ENCODE measurements at places on chromosomes 11 and 22. TPM values are rescaled to one million over a fixed set of nuclear protein-coding genes. Genes with fewer than 3 reads are reported as not detected.
A peak's percentile ranks its signal among the peaks of the same experiment; 100 is the strongest.

The MYH9 gene
- polyA plus RNA-seq = 156 TPM

- DNase-seq = no peak
Measured at GRCh38 chr11:7437696-7438095, 47.6 kb upstream of the OLFML1 start.

DNA sequence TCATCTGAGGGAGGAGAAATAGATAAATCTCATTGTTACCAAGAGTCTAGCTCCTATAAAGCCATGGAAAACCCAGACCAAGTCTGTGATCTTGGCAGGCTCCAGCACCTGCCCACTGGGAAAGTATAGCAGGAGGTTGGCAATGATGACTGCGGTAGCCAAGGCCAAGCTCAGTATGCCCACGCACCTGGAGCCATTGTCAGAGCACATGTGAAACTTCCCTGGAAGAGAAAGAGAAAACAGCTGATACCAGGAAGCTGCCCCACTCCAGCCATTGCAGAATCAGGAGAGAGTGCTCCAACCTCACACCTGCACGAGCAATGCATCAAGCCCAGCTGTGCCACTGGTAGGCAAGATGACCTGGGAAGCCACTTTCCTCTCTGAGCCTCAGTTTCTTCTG is 62.2 kb upstream of the HEPHL1 start:
- no peak for DNase-seq

The CCDC87 gene
- polyA plus RNA-seq = 0.09 TPM

The FAM180B gene
- polyA plus RNA-seq = not detected

GRCh38 chr11:44774108-44774507 is 47.3 kb downstream of the TSPAN18 start:
- DNase-seq = no peak

GRCh38 chr22:26097840-26098239 is 71.4 kb upstream of the SEZ6L start:
- no peak for DNase-seq

The MYEOV gene
- polyA plus RNA-seq = 2.4 TPM

GRCh38 chr22:46750530-46750800 is 12.0 kb upstream of the TBC1D22A start:
- DNase-seq = no peak

The MCHR1 gene
- 0.39 TPM for polyA plus RNA-seq

DNA sequence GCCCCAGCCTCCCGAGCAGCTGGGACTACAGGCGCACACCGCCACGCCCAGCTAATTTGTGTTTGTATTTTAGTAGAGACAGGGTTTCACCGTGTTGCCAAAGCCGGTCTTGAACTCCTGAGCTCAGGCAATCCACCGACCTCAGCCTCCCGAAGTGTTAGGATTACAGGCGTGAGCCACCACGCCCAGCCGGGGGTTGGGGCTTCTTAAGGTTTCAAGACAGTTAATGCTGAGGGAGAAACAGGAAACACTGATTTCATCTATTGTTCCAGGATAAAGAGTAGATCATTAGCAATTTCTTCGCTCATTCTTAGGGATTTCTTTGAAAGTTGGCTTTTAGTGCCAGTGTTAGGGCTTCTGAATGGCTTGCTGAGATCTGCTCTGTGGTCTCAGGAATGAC is 21.2 kb upstream of the CLMP start:
- DNase-seq = no peak

The GAL gene
- 3.8 TPM for polyA plus RNA-seq

DNA sequence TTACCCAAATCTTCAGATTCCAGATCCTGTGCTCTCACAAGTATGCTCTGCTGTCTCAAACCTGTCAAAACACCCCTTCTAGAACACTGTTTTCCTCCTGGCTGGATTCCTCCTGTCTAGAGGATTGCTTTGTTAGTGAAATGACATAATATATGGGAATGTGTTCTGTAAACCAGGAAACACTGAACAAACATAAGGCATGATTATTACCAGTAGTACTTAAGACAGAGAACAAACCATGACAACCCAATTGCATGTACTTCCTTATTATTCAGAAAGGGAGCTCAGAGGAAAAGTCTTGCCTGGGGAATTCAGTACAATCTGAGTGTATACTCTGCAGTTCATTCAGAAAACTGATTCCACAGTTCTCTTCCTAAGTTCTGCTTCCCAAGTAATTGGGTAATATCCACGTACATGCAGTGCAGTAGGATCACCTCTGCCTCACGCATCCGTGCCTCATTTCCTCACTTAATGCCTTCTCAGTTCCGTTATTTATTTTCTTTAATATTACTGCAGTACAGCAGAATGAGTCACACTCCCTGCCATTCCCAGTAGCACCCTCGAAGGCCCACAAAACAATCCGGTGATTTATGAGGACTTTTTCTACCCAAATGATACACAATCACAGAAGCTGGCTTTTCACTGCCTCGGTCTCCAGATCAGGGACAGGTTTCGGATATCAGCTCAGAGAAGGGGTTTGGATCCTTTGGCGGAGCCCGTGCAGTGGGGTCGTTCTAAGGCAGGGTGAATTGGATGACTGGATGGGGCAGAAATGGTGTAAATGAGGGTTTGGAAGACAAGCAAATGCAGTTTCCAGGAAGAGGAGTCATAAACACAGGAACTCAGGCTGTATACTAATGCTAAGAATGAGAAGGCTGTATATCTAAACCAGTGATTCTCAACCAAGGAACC is 896.9 kb downstream of the KCNA4 start:
- DNase-seq = peak; percentile 26

DNA sequence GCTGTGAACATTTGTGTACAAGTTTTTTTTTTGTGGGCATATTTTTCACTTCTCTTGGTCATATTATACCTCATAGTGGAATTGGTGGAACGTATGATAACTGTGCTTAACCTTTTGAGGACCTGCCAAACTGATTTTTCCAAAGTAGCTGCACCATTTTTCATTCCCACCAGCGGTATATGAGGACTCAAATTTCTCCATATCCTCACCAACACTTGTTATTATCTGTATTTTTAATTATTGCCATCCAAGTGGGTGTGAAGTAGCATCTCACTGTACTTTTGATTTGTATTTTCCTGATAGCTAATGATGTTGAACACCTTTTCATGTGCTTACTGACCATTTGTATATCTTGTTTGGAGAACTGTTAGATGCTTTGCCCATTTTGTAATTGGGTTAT is 47.8 kb downstream of the CCDC15 start:
- DNase-seq = no peak

- peak; percentile 35 for DNase-seq
Measured at GRCh38 chr11:44877571-44878497, 72.8 kb downstream of the TP53I11 start.

- peak; percentile 30 for DNase-seq
Measured at GRCh38 chr22:27546157-27546935, 255.2 kb downstream of the MN1 start.

DNA sequence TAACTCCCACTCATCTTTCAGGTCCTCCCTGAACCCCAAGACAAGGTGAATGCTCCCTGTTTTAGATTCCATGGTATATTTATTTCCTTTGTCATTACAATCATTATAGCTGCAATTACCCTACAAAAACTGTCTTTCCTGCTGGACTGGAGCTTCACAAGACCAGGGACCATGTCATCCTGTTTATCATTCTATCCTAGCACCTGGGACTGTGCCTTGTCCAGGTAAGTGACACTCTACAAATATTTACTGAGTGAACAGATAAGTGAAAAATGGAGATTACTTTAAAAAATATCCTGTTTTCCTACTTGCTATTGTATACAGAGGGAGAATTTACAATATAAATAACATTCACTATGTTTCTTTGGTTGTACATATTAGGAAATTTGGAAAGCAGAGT is 22.5 kb upstream of the ELF5 start:
- no peak for DNase-seq

GRCh38 chr22:32031466-32031865 is 11.6 kb upstream of the SLC5A1 start:
- no peak for DNase-seq

GRCh38 chr11:93844568-93844967 is 5.8 kb downstream of the VSTM5 start:
- DNase-seq = no peak

DNA sequence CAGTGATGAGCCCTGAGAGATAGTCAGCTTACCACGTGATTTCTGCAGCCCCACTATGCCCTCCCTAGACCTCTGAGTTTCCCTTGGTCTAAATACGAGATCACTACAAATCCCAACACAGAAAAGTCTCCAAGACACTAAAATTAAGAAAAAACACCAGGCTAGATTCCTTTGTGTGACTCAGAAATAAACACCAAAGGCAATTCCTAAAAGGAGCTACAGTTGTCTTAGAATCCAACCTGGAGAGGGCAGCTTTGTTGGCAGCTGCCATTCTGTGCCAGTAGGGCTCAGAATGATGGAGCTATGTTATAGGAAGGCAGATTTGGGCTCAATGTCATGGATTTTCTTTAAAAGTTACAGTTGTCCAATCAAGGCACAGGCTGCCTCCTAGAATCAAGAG is 37.1 kb upstream of the HMGXB4 start:
- no peak for DNase-seq

GRCh38 chr11:115739878-115740277 is 235.7 kb upstream of the CADM1 start:
- DNase-seq = no peak

DNA sequence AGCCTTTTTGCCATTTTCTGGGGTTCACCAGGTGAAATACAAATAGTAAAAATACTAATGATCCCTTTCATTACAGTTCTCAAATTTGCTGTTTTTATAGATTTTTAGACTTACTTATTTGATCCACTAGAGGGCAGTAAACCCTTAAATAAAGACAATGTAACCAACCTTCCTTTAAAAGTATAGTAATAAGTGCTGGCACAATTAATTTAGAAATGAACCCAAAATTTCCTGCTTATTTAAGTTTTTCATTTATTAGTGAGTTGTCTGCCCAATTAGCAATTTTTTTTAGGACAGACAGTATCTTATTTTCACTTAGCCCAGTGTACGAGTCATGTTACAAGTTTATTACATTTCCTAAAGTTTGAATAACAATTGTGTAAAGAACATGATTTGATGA is 4.7 kb downstream of the DDIAS start:
- DNase-seq = peak; percentile 28

The SOX10 gene
- 2.8 TPM for polyA plus RNA-seq

- peak; percentile 26 for DNase-seq
Measured at GRCh38 chr11:70556884-70557741, 158.8 kb downstream of the CTTN start.

- no peak for DNase-seq
Measured at GRCh38 chr11:90629229-90629806, 406.5 kb upstream of the CHORDC1 start.

The KBTBD3 gene
- 2.9 TPM for polyA plus RNA-seq

The IGLL1 gene
- not detected for polyA plus RNA-seq

The MOGAT2 gene
- 112 TPM for polyA plus RNA-seq

DNA sequence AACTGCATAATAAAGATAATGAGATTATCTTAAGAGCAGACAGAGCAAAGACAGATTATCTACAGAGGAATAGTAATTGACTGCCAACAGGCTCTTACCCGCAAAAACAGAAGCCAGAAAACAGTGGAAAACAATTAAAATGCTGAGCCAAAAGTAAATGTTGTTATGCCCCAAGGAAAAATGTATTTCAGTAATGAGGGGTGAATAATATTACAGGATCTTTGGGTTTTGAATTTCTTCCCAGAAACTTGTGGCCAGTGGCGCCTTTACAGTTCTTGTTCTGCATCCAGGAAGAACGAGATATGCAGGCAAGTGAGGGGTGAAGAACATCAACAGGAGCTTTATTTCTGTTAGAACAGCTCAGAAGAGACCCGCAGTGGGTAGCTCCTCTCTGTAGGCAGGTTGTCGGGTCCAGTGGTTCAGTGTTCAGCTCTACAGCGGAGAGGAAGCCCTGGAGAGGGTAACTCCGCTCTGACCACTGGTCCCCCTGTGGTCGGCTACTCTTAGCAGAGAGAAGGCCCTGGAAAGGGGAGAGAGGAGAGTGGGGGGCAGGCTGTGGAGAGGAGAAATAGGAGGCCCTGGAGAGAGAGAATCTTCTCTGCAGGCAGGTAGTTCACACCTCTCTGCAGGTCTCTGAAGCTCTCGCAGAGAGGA is 51.8 kb upstream of the SC5D start:
- DNase-seq = no peak

DNA sequence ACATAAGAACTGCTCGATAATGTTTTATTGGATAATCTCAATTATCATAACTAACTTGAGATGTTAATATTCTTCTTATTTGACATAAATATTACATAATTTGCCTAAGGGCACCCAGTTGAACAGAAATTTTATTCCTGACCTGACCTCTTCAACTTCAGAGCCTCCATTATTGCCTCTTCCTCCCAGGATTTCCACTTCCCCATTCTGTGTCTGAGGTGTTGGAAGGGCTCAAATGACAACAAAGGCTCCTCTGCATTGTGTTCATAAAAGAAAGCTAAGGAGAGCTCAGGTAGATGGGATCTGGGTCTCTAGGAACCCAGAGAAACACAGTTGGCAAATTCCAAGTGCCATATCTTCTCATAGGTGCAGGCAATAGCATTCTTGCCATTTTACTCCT is 61.2 kb upstream of the ARHGAP20 start:
- DNase-seq = no peak

The ALX4 gene
- polyA plus RNA-seq = not detected

DNA sequence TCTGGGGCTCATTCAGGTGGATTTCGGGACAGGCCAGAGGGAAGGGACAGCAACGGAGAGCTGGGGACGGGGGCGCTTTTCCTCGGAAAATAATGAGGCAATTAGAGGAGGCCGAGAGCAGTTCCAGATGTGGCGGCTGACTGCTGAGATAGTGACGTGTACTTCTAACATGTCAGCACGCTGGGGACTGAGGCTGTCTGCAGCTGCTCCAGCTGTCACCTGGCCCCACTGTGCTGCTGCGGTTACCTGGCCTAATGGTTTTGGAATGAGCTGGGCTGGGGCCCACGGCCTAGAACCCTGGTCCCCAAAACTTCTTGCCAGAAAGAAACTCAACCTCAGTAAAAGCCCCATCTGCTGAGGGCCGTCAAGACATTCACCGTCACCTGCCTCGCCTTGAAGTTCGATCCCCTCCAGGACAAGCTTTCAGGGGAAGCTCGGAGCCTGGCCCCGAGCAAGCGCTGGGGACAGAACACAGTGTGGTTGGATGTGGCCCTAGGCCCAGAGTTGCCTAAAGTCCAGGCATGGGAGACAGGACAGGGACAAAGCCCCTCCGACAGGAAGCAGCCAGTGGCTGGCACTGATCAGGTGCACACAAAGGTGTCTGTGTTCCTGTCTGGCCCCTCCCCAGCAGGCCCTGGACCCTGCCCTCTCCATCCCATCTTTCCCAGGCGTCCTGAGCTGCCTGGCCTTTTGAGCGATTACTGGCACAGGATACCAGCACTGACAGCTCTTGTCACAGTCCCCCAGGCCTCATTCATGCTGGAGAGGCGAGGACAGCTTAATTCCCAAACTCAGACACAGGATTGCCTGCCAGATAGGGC is 22.1 kb downstream of the RPUSD4 start:
- DNase-seq = peak; percentile 74

DNA sequence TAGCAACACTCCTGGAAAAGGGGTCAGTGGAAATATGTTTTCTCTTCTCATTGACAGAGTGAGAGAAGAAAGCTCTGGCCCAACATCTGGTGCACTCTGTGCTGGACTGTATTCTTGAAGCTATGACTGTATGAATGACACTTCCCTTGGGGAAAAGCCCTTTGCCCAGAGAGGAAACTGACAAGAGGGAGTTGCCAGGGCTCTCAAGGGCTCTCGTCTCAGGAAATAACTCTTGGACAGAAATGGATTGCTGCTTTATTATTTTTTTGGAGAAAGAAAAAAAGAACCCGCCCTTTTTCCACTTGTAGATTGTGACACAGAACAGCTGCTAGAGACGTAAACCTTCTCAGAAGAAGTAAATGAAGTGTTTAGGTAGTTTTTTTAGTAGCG is 11.4 kb downstream of the ETS1 start:
- peak; percentile 56 for DNase-seq

GRCh38 chr11:41254966-41255365 is 204.5 kb downstream of the LRRC4C start:
- DNase-seq = no peak

- no peak for DNase-seq
Measured at GRCh38 chr11:70331901-70332300, 61.4 kb downstream of the PPFIA1 start.

The DTX4 gene
- 23.8 TPM for polyA plus RNA-seq
